ENCODE measurements at places on chromosomes 5 and 9.

GRCh38 chr5:158770506-158770905 is 329.2 kb downstream of the EBF1 start:
- DNase-seq, result no peak

GRCh38 chr5:96348536-96348935 is 84.5 kb downstream of the PCSK1 start:
- DNase-seq, result no peak

GRCh38 chr5:87074934-87075541 is 192.6 kb upstream of the RASA1 start:
- no peak for DNase-seq

DNA sequence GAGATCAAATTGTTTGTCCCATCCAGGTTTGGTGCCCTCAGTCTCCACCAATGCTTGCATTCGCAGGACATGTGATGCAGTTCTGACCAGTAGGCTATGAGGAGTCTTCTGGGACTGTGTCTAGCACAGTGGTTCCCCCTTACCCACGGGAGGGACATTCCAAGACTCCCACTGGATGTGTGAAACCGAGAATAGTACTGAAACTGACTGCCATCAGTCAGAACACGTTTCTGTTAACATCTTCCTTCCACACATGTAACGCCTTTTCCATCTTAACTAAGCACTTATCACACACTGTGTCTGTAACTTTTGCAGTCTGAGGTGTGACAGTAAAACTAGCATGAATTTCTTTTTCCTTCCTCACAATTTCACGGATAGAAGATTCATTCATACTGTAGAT is 74.7 kb downstream of the PTTG1 start:
- no peak for DNase-seq

DNA sequence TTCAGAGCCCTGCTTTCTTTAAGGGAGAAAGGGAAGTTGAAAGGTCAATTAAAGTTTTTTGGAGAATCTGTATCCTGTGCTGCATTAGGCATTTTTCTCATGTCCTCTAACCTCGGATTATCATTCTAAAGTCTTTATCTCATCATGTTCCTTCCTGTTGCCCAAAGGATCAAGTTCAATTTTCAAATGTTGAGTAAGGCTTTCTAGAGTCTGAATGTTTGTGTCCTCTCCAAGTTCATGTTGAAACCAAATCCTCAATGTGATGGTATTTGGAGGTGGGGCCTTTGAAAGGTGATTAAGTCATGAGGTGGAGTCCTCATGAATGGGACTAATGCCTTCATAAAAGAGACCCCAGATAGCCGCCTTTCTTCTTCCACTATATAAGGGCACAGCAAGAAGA is 20.2 kb upstream of the TNC start:
- DNase-seq, result peak; percentile 66
